ENCODE measurements at places on chromosomes 3 and 15. TPM values are rescaled to one million over a fixed set of nuclear protein-coding genes. Genes with fewer than 3 reads are reported as not detected.

GRCh38 chr3:194103983-194104751 lies 31.8 kb upstream of the HES1 start:
- peak; percentile 79 for ATAC-seq

Gene NOX5
- total RNA-seq, result 0.44 TPM

DNA sequence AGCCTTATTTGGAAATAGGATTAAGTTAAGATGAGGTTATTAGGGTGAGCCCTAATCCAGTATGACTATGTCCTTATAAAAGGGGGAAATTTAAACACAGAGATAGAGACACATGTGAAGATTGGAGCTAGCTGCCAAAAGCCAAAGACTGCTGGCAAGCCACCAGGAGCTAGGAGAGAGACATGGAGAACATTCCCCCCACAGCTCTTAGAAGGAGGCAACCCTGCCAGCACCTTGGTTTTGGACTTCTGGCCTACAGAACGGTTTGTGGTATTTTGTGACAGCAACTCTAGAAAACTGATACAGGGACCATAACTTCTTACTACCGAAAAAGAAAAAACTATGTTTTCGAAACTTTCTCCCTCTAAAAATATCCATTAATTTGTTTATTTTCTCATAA lies 245.3 kb upstream of the RARB start:
- no peak for ATAC-seq

DNA sequence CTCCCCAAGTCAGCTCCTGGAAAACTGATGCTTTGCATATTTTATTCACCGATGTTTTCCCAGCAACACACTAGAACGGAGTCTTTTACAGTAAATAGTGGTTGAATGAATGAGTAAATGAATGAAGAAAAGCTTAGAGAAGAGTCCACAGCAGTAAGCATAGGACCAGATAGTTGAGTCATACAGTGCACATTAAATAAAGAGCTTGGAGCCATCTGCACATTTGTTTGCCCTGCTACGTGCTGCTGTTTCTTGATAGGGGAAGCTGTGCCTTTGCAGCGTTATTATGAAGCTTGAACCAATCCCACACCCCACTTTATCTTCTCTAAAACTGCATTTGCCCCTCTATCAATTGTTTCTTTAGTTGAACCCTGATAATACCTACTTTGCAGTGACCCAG lies 1.2 kb downstream of the FAM98B start:
- no peak for ATAC-seq

Gene CFAP91
- total RNA-seq, result not detected

Gene MAPKAPK3
- 50.5 TPM for total RNA-seq

GRCh38 chr3:48190911-48191310 lies 2.7 kb upstream of the CDC25A start:
- ATAC-seq, result no peak

- ATAC-seq, result no peak
Observed at GRCh38 chr3:122132949-122133540, 50.4 kb upstream of the CASR start.

DNA sequence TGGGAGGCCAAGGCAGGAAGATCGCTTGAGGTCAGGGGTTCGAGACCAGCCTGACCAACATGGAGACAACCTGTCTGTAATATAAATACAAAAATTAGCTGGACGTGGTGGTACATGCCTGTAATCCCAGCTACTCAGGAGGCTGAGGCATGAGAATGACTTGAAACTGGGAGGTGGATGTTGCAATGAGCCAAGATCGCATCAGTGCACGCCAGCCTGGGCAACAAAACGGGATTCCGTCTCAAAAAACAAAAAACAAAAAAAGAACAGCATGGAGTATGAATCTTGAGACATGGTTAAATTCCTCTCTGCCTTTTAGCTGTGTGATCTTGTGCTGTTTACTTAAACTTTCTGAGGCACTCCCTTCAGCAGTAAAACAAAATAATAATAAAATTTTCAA lies 244.9 kb downstream of the FGF12 start:
- no peak for ATAC-seq

Gene GATA2
- total RNA-seq, result 1.1 TPM

Gene SAMD7
- total RNA-seq, result not detected

Gene UROC1
- not detected for total RNA-seq

Data from esophagus mucosa (tissue), 1 donor.